ENCODE measurements at places on chromosomes 16 and 17.

- DNase-seq, result no peak
Observed at GRCh38 chr16:31441956-31442355, 633 bp downstream of the ZNF843 start.

GRCh38 chr17:52106638-52107261 lies 51.8 kb downstream of the CA10 start:
- no peak for DNase-seq

DNA sequence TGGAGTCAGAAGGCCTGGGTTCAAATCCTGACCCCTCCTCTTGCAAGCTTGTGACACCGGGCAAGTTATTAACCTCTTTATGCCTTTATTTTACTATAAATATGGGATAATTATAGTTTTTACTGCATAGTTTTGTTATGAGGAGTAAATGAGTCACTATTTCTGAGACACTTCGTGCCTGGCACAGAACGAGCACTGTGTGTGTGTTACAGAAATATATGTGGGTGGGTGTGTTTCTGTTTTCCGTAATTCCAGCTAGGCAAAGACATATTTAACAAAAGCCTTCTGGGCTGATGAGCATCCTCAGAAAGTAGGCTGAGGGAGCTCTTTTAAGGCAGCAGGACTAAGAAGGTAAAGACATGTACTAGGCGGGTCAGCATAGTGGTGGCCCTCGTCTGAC lies 417.9 kb downstream of the MAF start:
- DNase-seq, result no peak

DNA sequence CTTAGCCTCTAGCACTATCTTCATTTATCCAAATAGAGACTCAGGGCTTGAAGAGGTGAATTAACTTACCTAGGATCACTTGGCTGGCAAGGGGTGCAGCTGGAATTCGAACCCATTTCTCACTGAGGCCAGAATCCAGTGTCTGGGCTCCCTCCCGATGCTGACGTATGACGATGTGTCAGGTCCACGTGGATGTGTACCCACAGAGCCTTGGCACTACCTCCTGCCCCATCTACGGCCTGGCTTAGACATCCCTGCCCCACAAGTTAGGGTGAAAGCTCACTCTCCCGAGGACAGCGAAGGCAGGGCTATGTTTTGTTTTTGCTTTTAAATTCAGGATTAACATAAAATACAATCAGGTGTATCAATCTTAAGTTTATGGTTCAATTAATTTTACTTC lies 332.3 kb downstream of the CPPED1 start:
- DNase-seq, result no peak

DNA sequence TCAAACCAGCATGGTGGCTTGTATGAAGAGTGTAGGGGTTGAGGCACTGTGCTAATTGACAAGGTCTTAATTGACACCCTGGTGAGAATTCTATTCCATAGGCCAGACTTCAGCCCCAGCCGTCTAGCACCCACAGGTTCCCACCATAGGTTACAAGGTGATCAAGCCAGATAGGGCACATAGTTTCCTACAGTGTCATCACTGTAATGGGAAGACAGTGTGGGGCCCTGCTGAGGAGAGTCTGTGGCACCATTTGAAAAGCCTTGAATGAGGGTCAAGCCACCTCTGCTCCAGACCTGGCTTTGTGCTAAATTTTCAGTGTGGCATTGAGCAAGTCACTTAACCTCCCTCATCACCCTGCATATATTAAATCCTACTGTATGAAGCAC lies 36.2 kb downstream of the YPEL2 start:
- DNase-seq, result no peak

GRCh38 chr16:56470232-56470631 lies 18.9 kb downstream of the OGFOD1 start:
- no peak for DNase-seq

DNA sequence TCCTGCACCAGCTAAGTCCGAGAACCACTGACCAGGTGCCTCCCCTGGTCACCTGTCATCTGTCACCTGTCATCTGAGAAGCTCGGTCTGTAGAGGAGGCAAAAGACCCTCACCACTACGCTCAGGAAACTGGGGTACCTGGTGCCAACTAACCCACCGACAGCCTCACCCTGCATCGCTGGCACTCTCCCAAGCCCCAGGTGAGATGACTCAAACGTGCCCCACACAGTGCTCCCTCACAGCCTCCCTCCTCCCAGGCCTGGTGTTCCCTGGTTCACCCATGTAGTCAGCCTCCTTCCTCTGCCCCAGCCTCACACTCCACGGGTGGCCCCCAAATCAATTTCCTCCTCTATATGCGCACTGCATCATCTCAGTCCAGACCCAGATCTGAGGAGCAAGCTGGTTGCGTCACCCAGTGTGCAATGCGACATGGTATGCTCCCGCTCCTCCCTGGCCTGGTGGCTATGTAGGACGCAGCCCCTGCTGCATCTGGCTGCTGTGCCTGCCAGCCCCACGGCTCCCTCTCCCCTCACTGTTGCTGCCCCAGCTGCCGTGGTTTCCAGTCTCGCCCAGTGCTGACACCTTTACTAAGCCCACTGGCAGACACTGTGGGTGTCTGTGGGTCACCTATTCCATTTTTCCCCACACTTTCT lies 68.3 kb downstream of the GTF3C1 start:
- DNase-seq, result no peak

- no peak for DNase-seq
Observed at GRCh38 chr17:77345260-77345910, 204.6 kb downstream of the SEC14L1 start.

DNA sequence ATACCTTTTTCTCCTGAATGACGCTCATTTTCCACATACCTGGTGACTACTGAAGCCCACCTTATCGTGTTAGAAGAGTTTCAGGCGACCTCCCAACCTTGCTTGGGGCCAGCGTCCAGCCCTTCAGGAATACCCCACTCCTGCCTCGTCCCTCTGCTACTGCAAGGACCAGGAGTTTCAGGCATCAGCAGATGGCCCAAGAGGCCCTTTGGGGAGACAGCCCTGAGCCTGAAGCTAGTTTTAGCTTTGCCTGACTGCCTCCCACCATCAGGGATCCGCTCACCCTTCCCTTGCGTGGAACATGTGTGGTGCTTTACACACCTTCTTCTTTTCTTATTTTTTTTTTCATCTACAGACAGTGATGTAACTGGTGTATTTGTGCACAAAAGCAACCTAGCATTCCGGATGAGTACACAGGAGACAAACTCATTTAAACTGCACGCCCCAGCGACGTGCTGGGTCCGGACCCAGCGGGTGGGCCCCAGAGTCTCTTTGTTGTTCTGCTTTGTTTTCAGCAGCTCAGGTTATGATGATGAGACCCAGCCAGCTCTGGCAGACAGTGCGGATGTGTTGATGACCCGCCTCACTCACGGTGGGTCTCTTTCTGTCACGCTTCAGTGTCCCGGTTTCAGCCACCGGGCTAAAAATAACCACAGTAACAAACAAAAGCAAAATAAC lies 242.4 kb downstream of the C16orf95 start:
- DNase-seq, result no peak

DNA sequence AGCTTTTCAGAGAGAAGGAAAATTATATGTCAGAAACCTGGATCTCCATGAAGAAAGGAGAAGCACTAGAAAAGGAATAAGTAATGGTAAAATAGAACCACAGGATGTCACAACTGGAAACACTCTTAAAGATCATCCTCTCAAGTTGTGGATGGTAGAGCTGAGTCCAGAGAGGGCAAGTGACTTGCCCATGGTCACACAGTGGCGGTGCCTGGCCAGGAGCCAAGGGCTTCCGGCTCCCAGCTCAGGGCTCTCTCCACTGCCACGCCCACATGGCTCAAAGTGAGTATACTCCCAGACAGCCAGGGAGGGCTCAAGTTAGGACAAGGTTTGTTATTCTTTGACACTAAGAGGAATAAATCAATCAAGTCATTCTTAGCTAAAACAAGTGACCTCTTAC lies 159.8 kb downstream of the COPRS start:
- no peak for DNase-seq

DNA sequence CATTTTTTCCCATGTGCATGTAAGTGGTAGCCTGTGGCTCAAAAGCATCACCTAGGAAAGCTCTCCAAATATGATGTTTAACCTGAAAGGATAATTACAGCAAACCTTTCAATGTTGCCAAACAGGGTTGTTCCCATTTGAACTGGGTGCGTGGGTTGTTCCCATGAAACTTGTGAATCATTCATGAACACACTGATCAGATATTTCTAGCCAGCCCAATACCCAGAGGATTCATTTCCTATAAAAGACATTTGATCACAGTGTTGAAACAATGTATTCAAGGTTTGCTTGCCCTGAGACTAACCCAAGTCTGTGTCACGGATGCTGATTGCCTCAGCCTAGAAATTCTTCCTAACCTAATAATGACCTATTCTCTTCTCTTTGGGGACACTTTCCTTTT lies 12.9 kb downstream of the KRT39 start:
- DNase-seq, result no peak

DNA sequence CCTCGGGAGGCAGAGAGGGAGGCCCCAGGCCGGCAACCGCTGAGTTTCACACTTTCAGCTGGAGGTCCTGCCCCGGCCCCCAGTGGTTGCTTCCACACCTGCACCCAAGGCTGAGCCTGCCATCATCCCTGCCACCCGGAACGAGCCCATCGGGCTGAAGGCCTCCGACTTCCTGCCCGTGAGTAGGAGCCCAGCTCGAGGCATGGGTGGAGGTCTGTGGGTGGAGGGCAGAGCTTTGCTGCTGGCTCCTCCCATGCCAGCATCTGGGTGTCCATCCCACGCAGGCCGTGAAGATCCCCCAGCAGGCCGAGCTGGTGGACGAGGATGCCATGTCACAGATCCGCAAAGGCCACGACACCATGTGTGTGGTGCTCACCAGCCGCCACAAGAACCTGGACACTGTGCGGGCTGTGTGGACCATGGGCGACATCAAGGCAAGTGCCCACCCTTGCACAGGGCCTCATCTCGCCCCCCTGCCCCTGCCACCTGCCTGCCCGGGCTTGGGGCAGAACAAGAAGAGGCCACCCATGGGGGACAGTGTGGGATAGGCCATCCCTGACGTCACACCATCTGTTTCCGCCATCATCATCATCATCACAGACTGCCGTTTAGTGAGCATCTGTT lies 19.6 kb downstream of the KATNB1 start:
- DNase-seq, result no peak

DNA sequence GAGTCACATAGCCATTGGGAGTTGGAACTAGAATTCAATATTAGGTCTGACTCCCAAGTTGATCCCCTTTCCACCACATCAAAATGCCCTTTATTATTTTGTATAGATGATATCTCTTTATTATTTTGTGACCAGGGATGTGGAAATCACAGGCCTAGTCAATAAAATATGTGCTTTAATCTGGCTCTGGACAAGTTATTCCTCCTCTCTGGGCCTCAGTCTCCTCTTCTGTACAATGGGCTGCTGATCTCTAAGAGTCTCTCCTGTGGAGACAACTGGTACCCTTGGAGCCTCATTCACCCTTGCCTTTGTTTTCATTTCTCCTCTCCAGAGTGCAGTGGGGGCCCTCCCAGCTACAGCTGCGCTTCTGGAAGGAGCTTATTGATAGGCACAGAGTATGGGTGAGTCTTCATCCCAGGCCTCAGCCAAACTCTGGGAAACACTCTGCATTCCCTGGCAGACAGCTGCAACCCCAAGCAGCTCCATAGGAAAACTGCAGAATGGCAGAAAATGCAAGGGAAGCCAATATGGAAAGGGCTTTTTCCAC lies 4.3 kb upstream of the ABAT start:
- DNase-seq, result no peak

- no peak for DNase-seq
Observed at GRCh38 chr17:31448467-31449077, 57.1 kb downstream of the RAB11FIP4 start.

DNA sequence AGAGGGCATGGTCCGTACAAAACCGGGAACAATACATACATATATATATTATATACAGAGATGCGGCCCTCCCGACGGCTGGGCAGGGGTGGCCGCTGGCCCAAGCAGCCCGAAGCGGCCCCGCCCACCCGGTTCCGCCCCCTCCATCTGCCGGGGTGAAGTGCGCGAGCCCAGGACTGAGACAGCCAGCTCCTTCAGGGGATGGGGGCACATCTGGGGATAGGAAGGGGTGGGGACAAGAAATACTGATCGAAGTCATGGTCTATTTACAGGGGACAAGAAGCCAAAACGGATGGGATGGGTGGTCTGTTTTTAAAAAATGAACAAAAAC lies 3.8 kb upstream of the SAMD14 start:
- no peak for DNase-seq

DNA sequence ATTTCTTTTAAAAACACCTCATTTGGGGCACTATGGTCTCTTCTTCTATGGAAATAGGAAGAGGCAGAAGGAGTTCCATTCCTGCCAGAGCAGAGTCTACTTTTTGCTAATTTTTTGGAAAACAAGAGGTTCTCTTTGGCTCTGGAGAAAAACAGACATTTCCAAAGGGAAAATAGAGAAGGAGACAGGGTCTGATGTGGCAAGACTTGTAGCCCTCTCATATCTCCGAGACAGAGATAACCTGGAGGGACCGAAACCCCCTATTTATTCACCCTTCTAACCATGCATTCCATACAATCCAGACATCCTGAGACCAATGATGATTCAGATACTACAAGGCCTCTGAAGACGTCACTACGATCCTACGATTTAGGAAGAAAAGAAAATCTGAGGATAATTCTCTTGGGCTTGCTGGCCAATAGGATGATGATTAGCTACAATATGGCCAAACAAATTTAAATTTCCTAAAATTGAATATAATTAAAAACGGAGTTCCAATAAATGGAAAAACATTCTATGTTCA lies 70.2 kb downstream of the HIC1 start:
- no peak for DNase-seq

GRCh38 chr17:42180411-42180921 lies 476 bp downstream of the KCNH4 start:
- no peak for DNase-seq

DNA sequence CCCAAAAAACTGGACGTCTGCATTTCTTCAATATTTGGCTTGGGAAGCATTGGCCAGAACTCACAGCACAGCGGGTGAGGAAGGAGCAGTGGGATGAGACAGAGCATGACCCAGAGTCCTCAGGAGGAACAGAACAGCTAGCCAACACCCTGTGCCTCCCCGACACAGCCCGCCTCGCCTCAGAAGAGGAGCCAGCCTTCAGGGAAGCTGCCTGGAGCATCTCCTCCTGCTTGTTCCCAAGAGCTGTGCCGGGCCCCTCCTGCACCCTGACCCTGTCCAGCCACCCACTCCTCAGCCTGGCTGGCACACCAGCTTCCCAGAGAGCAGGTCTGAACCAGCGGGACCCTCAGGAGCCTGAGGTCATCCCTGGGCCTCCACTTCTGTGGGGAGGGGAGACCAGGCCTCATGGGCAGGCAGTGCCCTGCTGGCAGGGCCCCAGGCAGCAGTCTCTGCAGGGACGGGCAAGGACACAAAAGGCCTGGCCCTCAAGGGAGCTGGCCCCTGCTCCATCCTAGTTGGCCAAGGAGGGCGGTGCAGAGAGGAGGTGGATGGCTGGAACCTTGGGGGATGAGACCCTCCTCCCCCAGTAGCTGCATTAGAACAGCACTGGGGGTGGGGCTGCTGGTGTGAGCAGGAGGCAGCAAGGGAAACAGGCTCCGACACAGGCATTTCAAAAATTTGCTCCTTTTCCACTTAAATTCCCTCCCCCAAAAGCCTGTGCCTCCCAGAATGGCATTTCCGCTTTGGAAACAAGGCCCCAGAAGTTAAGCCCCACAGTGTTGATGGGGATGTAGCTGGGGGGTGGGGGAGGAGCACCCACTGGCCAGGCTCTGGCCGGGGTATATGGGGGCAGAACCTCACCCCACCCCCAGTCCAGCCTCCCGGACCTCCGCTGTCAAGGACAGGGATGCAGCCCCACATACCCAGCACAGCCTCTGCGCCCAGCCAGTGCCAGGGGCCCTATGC lies 1.8 kb upstream of the BCAR1 start:
- DNase-seq, result no peak
